ENCODE measurements at places on chromosomes 16 and 17. TPM values are rescaled to one million over a fixed set of nuclear protein-coding genes. Genes with fewer than 3 reads are reported as not detected.

STH gene
- not detected for total RNA-seq

CYBC1 gene
- total RNA-seq = 52.7 TPM

KRTAP17-1 gene
- total RNA-seq = not detected

CSHL1 gene
- not detected for total RNA-seq

DNA sequence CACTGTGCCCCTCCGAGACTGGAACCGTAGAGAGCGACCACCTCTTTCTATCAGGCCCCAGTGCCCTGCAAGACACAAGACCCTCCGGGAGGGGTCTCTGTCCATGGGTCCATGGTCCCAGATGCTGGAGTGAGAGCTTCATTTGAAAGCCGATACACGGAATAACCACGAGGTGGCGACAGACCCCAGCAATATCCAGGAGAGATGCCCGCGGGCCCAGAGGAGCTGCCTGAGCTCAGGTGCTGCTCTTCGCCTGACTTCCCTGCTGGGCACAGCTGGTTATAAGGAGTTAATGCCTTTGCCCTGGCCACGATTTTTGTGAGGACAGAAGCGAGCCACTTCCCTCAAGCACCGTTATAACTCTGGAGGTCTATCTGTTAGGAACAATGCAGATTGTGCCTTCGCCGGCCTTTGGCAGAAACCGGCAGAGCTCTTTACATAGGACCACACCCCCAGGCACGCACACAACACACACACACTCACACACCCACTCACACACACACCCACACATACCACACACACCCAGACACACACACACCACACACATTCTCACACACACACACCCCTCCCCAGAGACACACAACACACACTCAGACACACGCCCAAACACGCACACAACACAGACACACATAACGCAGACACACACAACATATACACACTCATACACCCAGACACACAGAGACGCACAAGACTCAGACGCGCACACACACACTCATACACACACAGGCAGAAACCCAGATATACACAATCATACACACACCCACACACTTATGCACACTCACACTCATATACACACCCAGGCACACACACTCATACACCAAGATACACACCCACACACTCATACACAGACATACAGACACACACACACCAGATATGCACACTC is 436.4 kb downstream of the SOX9 start:
- H3K27ac ChIP-seq = no peak overlapping the region
- DNase-seq = peak; percentile 86
- H3K36me3 ChIP-seq = no peaks in the 10 kb centered on the region
- H3K27me3 ChIP-seq = no peaks in the 10 kb centered on the region

DNA sequence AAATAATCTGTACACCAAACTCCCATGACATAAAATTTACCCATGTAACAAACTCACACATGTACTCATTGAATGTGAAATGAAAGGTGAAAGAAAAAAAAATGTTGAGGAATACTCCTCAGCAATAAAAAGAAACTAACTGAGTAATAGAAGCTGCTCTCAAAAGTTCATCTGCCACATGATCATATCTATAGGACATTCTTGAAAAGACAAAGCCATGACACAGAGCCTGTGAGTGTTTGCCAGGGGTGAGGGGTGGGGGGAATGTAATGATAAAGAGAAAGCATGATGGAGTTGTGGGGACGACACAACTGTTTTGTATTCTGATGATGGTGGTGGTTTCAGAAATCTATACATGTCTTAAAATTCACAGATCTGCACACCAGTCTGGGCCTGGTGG is 52.2 kb upstream of the TMC5 start:
- no peaks in the 10 kb centered on the region for H3K36me3 ChIP-seq
- no peak overlapping the region for H3K27ac ChIP-seq
- H3K4me1 ChIP-seq = no peaks in the 10 kb centered on the region
- H3K27me3 ChIP-seq = no peaks in the 10 kb centered on the region

- H3K27ac ChIP-seq = no peak overlapping the region
- H3K27me3 ChIP-seq = no peaks in the 10 kb centered on the region
- no peak for DNase-seq
Observed at GRCh38 chr17:56785997-56786680, 47.6 kb downstream of the C17orf67 start.

DNA sequence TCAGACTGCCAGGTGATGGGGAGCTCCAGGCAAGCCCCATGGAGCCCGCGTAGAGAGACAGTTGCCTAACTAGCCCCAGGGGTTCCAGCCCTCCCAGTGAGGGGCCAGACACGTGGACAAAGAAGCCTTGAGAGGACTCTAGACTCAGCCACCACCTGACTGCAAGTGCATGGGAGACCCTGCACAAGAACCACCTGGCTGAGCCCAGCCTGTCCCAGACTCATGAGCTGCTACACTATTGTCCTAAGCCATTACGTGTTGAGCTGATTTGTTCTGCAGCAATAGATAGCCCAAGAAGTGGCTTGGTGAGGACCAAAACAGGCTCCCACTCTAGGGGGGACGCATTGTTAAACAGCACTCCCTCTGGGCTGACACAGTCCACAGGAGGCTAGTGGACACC is 37.6 kb upstream of the KLHDC4 start:
- H3K27me3 ChIP-seq = no peaks in the 10 kb centered on the region
- H3K36me3 ChIP-seq = no peaks in the 10 kb centered on the region
- no peak overlapping the region for H3K27ac ChIP-seq
- no peak for DNase-seq
- H3K4me3 ChIP-seq = no peak overlapping the region

DNA sequence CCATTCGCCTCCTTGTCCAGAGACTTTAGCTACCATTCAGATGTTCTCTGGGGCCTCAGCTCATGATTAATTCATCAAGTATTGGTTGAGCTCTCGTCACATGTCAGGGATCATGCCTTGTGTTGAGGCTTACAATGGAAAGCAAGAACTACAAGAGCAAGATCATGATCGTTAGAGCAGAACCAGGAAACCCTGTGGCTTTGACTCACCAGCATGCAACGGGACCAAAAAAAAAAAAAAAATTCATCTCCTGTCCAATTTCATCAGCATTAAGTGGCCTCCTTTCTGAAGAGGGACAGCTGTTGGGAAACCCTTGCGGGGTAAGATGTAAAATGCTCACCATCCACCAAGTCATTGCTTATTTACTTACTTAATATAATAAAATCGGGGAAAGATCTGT is 12.1 kb upstream of the USP10 start:
- no peaks in the 10 kb centered on the region for H3K36me3 ChIP-seq
- no peak overlapping the region for H3K4me3 ChIP-seq
- no peaks in the 10 kb centered on the region for H3K27me3 ChIP-seq
- no peaks in the 10 kb centered on the region for H3K4me1 ChIP-seq
- no peak overlapping the region for H3K27ac ChIP-seq
- DNase-seq = peak; percentile 82

- H3K27ac ChIP-seq = no peak overlapping the region
- H3K36me3 ChIP-seq = no peaks in the 10 kb centered on the region
- H3K4me3 ChIP-seq = no peak overlapping the region
- no peaks in the 10 kb centered on the region for H3K27me3 ChIP-seq
Observed at GRCh38 chr16:12458591-12459358, 344.9 kb downstream of the CPPED1 start.

All from cardiac muscle cell (in vitro differentiated cells and primary cell).